ENCODE measurements at places on chromosomes 4 and X. TPM values are rescaled to one million over a fixed set of nuclear protein-coding genes. Genes with fewer than 3 reads are reported as not detected.

The TFE3 gene
- 18.0 TPM for total RNA-seq

The SLC49A3 gene
- total RNA-seq: 0.74 TPM

The SRPX gene
- 0.18 TPM for total RNA-seq

The NPY2R gene
- total RNA-seq: not detected

The MAGEE2 gene
- not detected for total RNA-seq

The UGT2A1 gene
- not detected for total RNA-seq

The SPARCL1 gene
- total RNA-seq: 1.1 TPM

The RBM47 gene
- total RNA-seq: 43.0 TPM

The TRIM60 gene
- not detected for total RNA-seq

The MSX1 gene
- 0.18 TPM for total RNA-seq

The EDNRA gene
- total RNA-seq: 0.15 TPM

The CC2D2A gene
- total RNA-seq: 0.67 TPM

The IBSP gene
- not detected for total RNA-seq

The ATOH1 gene
- not detected for total RNA-seq

The CSTF2 gene
- total RNA-seq: 35.2 TPM

- no peaks in the 10 kb centered on the region for H3K36me3 ChIP-seq
- peak overlapping the region; percentile 56 for H3K4me3 ChIP-seq
- H3K4me1 ChIP-seq: peaks cover 6% of the 10 kb centered on the region
- DNase-seq: peak; percentile 8
Measured at GRCh38 chrX:148381603-148382002, 118.8 kb upstream of the AFF2 start.

GRCh38 chrX:85215946-85216345, 27.6 kb downstream of the SATL1 start:
- H3K27me3 ChIP-seq: no peaks in the 10 kb centered on the region
- H3K27ac ChIP-seq: no peak overlapping the region
- H3K4me1 ChIP-seq: no peaks in the 10 kb centered on the region
- DNase-seq: no peak
- no peak overlapping the region for H3K4me3 ChIP-seq

DNA sequence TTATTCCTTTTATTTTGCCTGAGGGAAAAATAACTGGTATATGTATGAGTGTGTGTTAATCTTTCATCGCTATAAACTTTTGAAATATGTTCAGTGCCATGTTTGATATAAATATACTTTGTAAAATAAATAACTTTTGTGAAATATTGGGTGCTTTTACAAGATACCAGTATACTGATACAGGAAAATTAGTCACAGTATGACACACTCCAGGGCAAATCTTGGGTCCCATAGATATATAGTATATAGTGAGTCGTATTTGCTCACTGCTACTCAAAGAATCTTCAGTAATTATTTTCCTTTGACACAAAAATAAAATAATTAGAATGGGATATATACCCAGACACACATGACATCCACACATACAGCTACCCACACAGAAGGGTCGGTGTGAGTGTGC, 472.3 kb downstream of the GRID2 start:
- no peaks in the 10 kb centered on the region for H3K27me3 ChIP-seq
- no peak overlapping the region for H3K27ac ChIP-seq
- H3K4me3 ChIP-seq: no peak overlapping the region
- no peak for DNase-seq
- no peaks in the 10 kb centered on the region for H3K4me1 ChIP-seq

DNA sequence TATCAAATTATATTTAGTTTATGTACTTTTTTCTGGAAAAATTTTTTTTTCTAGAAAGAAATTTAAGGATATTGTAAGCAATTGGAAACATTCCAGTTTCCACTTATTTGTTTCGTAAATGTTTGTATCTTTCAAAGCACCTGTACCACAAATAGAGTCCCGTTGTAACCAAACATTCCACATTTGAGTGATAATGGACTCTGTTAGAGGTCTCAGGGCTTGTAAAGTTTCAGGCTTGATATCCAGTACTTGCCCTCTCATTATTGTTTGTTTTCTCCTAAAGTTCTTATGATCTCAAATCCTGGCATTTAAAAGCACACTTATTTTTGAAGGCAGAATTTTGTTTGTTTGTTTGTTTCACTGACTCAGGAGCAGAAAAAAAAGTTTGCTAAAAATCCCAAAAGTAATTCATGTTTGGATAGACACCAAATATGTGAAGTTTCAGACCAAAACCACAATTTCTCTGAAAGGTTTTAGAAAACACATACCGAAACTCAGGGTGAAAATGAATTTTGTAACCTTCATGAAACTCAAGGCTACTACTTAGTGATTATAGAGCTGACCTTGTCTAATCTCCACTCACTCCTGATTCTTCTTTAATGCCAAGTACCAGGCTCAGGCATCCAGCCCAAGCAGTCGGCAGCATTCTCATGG, 5.7 kb upstream of the TMEM192 start:
- H3K27ac ChIP-seq: no peak overlapping the region
- H3K27me3 ChIP-seq: no peaks in the 10 kb centered on the region

DNA sequence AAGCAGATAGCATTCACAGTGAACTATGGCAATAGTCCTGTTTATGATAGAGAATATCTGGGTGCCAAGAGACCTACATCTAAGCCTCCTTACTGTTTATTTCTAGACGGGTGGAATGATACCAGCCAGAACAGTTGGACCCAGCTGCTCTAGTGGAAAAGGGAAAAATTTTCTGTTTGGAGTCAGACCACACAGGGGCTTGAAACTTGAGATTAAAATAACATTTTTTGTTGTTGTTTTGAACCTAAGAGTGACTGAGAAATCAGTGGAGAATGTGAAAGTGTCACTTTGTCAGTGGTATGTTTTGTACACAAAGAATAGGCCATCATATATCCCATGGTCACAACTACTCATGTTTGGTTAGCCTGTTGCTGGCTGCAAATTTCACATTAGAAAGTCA, 105.7 kb downstream of the AGTR2 start:
- H3K27ac ChIP-seq: no peak overlapping the region
- no peak overlapping the region for H3K4me3 ChIP-seq
- H3K36me3 ChIP-seq: no peaks in the 10 kb centered on the region
- H3K27me3 ChIP-seq: no peaks in the 10 kb centered on the region
- H3K4me1 ChIP-seq: no peaks in the 10 kb centered on the region

- no peak for DNase-seq
- H3K27me3 ChIP-seq: peaks cover 1% of the 10 kb centered on the region
- H3K4me3 ChIP-seq: no peak overlapping the region
- no peak overlapping the region for H3K27ac ChIP-seq
Measured at GRCh38 chr4:41260116-41260733, 3.5 kb downstream of the UCHL1 start.

GRCh38 chr4:152531479-152531878, 4.4 kb downstream of the FBXW7 start:
- no peaks in the 10 kb centered on the region for H3K36me3 ChIP-seq
- DNase-seq: no peak
- H3K4me3 ChIP-seq: peak overlapping the region; percentile 92
- no peaks in the 10 kb centered on the region for H3K27me3 ChIP-seq
- peaks cover 13% of the 10 kb centered on the region for H3K4me1 ChIP-seq
- H3K27ac ChIP-seq: peak overlapping the region; percentile 35

DNA sequence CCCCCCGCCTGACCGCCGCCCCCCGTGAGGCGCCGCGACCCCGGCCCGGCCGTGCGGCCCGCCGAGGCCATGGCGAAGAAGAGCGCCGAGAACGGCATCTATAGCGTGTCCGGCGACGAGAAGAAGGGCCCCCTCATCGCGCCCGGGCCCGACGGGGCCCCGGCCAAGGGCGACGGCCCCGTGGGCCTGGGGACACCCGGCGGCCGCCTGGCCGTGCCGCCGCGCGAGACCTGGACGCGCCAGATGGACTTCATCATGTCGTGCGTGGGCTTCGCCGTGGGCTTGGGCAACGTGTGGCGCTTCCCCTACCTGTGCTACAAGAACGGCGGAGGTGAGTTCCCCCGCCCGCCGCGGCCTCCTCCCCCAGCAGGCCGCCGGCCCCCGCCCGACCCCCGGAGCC, 780 bp downstream of the SLC6A8 start:
- no peaks in the 10 kb centered on the region for H3K36me3 ChIP-seq
- H3K27ac ChIP-seq: no peak overlapping the region
- H3K4me3 ChIP-seq: no peak overlapping the region
- H3K4me1 ChIP-seq: no peaks in the 10 kb centered on the region

DNA sequence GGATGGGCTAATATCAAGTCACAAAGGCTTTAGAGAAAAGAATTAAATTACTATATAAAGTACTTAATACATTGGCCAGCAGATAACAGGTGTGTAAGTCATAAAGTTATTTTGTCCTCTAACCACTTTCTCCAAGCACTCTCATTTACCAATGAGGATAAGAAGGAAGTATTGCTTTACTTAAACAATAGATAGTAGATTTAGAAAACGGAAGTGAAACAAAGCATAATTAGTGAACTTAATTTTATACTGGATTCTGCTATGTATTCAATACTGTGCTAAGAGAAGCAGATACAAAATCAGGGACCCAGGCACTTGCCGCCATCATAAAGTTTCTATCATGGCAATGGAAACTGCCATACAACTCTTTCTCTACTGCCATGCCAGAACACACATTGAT, 24.0 kb downstream of the AFM start:
- H3K4me1 ChIP-seq: no peaks in the 10 kb centered on the region
- H3K27ac ChIP-seq: no peak overlapping the region
- DNase-seq: no peak
- no peaks in the 10 kb centered on the region for H3K27me3 ChIP-seq
- H3K4me3 ChIP-seq: no peak overlapping the region

GRCh38 chr4:137804906-137805495, 272.7 kb upstream of the PCDH18 start:
- no peak overlapping the region for H3K27ac ChIP-seq
- H3K27me3 ChIP-seq: no peaks in the 10 kb centered on the region
- no peak for DNase-seq
- no peak overlapping the region for H3K4me3 ChIP-seq
- no peaks in the 10 kb centered on the region for H3K4me1 ChIP-seq

DNA sequence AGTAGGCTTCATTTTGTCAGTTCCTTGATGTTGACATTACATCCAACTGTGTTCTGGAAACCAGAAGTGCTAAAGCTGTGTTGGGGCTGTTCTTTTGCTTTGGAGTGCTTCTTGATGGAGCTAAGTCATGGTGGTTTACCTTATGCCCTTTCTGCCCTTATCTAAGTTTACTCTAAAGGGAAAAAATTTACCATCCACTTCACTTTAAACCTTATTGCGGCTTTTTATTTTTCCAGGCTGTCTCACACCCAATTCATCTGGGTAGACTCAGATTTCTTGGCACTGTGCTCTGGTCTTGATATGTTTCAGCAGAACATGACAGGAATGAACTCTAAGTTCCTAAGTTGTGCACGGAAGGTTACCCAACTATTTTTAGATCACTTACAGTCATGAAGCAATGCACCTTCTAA, 104.7 kb upstream of the TTC29 start:
- no peaks in the 10 kb centered on the region for H3K27me3 ChIP-seq
- no peak for DNase-seq
- H3K36me3 ChIP-seq: no peaks in the 10 kb centered on the region

GRCh38 chr4:152479428-152480026, 56.4 kb downstream of the FBXW7 start:
- H3K27me3 ChIP-seq: no peaks in the 10 kb centered on the region
- no peak overlapping the region for H3K4me3 ChIP-seq
- DNase-seq: no peak
- H3K27ac ChIP-seq: no peak overlapping the region

GRCh38 chr4:113383111-113383785, 333.8 kb downstream of the ANK2 start:
- no peaks in the 10 kb centered on the region for H3K27me3 ChIP-seq
- DNase-seq: no peak
- H3K36me3 ChIP-seq: no peaks in the 10 kb centered on the region
- H3K27ac ChIP-seq: no peak overlapping the region

Data from GM12878 (cell line).